Esophagus muscularis mucosa (tissue), 4 donors: ENCODE measurements at places on chromosomes 4 and X. TPM values are rescaled to one million over a fixed set of nuclear protein-coding genes. Genes with fewer than 3 reads are reported as not detected.

Gene PAGE5
- total RNA-seq: not detected

- H3K36me3 ChIP-seq: no peaks in the 10 kb centered on the region
- no peak overlapping the region for H3K27ac ChIP-seq
- H3K4me1 ChIP-seq: peaks cover 9% of the 10 kb centered on the region
- no peak overlapping the region for H3K4me3 ChIP-seq
- H3K27me3 ChIP-seq: no peaks in the 10 kb centered on the region
Observed at GRCh38 chr4:177232473-177232872, 77.2 kb upstream of the NEIL3 start.

DNA sequence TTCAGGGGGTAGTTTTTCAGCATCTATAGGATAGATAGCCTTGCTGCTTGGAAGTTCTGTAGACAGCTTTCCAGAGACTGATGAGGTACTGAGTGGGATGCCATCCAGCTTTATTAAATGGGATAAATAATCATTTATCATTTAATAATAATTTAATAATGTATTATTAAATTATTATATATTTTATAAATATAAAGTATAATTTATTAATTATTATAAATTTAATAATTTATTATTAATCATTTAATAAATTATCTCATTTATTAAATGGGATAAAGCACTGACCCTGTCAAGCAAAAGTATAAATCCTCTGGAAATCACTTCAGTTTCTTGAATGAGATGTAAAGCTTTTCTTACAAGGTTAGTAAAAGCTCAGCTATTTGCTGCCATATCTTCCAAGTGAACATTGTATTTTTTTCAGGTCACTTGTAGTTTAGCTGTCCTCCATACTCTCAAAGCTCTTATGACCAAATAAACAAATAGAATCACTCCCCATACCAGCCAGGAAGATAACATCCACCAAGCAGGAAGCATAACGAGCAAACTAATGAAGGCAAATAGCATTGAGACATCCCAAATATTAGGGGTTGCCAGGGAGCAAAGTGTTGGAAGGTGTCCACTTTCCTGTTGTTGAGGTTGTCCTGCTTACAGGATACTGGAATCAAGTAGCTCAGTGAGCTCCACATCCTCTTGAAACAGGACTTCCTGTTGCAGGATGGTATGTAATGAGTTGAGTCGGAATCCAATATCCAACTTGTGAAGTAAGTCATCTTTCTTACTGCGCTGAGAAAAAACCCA lies 88.9 kb downstream of the ZNF674 start:
- no peak for DNase-seq
- H3K4me1 ChIP-seq: no peaks in the 10 kb centered on the region
- no peak overlapping the region for H3K4me3 ChIP-seq

Gene CFAP47
- total RNA-seq: not detected

- H3K4me3 ChIP-seq: no peak overlapping the region
- DNase-seq: no peak
- no peak overlapping the region for H3K27ac ChIP-seq
- no peaks in the 10 kb centered on the region for H3K27me3 ChIP-seq
- no peaks in the 10 kb centered on the region for H3K36me3 ChIP-seq
Observed at GRCh38 chr4:118381902-118382301, 29.1 kb upstream of the PRSS12 start.

Gene PLAC8
- total RNA-seq: 3.5 TPM

DNA sequence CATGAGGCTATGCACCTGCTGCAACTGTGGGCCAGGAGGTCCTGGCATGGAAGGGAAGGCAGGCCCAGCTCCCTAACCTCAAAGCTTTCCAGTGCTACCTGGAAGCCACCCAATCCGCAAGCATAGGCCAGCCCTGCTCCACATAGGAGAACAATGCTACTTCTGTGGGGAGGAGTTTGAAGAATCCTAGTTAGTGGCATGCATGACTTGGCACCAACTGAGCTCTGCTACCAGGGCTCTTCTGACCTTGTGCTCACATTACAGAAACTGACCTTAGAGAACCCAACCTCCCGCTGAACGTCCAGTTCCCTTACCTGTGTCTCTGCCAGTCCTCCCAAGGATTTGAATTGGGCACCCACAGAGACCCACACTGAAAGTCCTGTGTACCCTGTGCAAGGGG lies 58.8 kb downstream of the USP46 start:
- H3K27me3 ChIP-seq: no peaks in the 10 kb centered on the region
- peaks cover 79% of the 10 kb centered on the region for H3K36me3 ChIP-seq
- H3K27ac ChIP-seq: no peak overlapping the region
